Activated CD8-positive, alpha-beta T cell treated with anti-CD3 and anti-CD28 coated beads for 36 hours (primary cell): ENCODE measurements at places on chromosomes 7 and 10. TPM values are rescaled to one million over a fixed set of nuclear protein-coding genes. Genes with fewer than 3 reads are reported as not detected.

- DNase-seq: no peak
These were observed 28.6 kb downstream of the ST7 start for GRCh38 chr7:116981939-116982338.

DNA sequence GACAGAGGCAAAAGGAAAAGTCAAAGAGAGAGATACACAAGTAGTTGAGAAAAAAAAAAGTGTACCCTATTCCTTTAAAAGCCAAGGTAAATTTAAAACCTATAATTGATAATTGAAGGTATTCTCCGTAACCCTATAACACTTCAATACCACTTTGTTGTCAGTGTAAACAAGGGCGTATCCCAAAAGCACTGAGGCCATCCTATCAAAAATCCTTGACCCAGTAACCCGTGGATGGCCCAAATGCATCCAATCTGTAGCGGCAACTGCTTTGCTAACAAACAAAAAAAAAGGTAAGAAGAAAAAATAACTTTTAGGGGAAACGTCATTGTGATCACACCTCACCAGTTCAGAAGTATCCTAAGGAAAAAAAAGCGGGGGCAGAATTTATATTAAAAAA is 5.1 kb upstream of the NAPEPLD start:
- no peak for DNase-seq

GRCh38 chr10:27687326-27687725 is 58.3 kb downstream of the MKX start:
- no peak for DNase-seq

Gene NKX1-2
- total RNA-seq: not detected

DNA sequence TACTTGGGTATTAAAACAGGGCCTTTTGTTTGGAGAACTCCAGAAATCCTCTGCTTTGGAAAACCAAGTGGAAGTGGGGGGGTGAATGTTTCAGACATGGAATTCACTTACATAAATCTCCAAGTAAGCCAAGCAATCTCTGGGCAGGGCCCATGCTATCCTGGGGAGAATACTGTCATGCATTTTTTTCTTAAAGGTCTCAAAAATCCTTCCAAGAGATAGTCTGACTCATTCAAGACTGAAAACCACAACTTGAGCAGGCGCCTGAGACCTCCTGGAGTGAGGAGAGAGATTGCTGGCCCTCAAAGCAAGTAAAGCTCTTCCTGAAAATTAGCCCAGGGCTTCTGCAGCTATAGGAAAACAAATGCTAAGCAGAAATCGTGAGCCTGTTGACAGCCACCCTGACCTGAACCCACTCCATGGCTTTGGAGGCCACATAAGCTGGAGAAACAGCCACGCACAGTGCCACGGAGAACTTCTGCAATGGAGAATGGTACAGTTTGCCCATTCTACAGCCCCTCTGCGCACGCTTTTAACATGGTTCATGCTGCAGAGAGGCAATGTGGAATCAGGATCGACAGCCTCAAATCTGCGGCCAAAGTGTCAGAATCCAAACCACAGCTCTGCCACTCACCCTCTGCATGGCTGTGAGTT is 203.1 kb upstream of the AUTS2 start:
- DNase-seq: no peak

DNA sequence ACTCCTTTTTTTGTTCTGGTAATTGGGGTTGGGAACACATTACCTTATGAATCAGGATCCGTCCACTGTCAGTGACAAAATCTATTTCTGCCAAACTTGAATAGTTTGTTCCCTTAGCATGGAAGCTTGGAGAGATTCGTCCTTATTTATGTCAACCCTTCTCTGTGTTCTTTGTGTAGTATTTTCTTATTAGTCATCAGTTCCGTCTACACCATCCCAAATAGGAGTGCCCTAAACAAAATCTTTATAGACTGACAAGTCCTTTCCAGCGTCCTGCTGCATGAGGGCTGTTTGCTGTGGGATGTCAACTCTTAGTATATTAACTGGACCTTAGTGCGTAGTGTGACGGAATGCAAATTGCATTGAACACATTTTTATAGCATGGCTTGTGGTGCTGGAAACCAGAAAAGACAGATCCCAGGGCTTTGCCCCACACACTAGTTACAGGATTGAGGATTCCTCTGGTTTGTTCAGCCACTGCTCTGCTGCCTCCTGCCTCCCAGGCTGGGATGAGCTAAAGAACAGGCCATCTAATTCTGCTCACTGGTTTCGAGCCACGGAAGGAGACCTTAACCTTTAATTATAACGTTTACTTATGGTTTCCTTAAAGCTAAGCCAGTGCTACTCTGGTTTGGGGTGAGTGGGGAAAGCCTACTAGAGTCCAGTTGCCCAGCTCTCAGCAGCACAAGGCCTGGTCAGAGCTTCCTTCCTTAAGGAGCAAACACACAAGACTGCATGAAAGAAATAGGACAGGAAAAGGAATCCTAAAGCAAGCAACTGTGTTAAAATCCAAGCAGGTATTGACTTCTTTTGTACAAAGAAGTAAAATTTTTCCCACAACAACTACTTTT is 194.4 kb downstream of the CCSER2 start:
- DNase-seq: no peak

DNA sequence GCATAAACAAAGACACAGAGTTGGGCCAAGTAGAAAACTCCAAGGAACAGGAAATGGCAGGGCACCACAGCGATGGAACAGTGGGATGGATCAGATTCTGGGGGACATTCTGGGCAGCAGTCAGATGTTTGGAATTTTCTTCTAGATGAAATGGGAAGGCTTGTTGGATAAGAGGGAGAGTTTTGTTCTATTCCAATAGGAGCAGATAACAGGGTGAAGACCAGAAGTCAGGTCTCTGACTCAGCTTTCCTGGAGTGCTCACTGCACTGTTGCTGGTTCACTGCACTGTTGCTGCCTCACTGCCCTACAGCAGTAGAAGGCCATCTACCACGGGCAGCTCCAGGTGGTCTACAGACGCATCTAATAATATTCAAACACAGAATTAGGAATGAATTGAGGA is 135.6 kb downstream of the ATE1 start:
- DNase-seq: no peak

DNA sequence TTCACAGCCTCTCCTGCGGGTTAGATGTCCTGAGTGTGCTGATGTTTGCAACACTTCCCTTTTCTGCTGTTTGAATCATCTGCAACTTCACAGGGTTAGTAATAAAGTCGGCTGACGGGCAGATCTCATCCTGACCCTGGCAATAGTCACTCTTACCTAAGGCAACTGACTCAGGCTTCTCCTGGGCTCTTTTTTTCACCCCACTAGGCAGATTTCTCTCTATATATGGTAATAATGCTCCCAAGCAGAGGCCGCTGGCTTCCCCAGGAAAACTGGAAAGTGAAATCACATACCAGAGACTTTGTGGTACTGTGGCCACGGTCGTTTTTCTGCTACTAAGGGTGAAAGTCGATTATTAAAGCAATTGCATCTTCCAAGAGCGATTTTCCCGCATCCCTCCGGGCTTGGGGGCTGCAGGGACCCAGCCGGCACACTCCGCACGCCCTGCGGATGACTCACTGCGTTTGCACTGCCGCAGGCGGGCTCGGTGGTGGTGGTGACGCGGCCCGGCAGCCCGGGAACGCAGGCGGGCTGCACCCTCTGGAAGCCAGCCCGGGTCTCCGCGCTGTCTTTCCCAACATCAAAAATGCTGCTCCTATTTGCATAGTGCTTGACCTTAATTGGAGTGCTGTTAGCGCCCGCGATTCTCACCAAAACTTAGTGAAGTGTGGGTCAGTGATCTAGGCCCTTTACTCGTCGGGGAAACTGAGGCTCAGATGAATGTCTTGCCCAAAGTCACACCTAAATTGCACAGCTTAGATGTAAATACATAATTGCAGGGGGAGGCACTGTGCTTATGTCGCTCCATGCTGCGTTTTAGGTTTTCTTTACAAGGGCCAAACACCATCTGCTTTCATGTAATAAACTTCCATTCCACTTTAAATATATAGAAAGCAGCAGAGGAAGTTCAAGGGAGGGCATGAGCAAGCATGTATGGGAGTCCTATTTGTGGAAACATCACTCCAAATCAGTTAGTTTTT is 47.6 kb upstream of the ITGB1 start:
- peak; percentile 47 for DNase-seq

GRCh38 chr7:11005202-11005601 is 31.5 kb downstream of the PHF14 start:
- DNase-seq: no peak

GRCh38 chr10:119120413-119120867 is 16.5 kb downstream of the DENND10 start:
- DNase-seq: no peak

DNA sequence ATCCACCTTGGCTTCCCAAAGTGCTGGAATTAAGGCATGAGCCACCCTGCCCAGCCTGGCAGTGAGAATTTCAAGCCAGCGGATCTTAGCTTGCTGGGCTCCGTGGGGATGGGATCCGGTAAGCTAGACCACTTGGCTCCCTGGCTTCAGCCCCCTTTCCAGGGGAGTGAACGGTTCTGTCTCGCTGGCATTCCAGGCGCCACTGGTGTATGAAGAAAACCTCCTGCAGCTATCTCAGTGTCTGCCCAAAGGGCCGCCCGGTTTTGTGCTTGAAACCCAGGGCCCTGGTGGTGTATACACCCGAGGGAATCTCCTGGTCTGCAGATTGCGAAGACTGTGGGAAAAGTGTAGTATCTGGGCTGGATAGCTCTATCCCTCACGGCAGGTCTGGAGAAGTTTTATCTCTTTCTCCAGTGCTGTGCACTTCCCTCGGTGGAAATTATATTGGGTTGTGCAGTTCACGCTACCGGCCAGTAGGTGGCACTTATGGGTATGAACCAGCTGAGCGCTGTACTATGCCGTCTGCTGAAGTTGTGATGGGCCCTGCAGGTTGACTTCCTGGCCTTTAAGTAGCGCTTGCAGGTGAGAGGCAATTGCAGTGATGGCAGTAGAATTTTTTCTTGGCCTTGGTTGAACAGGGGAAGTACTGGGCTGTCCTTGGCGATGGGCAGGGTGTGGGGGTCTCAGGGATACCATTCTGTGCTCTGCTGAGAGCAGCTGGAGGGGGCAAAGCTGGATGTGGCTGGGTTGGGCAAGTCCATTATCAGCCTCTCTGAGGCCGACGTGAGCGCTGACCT is 138.0 kb upstream of the MTPN start:
- DNase-seq: peak; percentile 73

DNA sequence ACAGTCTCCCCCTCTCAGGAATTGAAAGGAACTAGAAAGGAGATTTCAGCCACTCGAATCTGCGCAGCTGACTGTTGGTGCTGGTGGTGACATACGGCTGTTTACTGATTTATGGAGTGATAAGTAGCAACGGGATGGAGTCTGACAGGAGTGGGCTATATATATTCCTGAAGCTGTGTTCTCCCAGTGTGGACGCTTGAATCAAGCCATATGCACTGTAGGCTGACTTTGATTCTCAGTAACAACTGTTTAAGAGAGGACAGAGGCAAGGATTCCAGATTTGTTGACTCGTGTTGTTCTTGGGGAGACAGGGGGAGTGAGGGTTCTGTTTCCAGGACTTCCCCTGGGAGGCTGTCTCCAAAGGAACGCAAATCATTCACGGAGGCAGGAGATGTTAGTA is 260.1 kb upstream of the AUTS2 start:
- DNase-seq: no peak

- DNase-seq: no peak
These were observed 37.0 kb upstream of the PURB start for GRCh38 chr7:44922351-44922694.

DNA sequence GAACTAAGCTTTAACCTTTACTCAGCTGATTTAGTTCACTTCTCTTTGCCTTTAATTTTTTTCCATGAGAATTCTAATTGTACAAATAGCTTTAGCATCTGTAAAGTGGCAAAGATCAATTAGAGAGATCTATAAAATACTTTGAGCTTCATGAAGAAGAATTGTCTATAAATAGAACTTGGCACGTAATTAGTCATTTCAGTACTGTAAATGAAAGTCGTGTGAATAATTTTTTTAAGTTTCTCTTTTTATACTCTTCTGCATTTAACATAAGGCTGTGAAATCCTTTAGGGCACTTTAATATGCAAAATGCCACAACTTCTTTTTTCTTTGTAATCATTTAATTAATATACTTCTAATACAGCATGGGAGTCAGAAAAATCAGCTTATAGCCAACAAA is 177.8 kb downstream of the CSTF2T start:
- DNase-seq: no peak

DNA sequence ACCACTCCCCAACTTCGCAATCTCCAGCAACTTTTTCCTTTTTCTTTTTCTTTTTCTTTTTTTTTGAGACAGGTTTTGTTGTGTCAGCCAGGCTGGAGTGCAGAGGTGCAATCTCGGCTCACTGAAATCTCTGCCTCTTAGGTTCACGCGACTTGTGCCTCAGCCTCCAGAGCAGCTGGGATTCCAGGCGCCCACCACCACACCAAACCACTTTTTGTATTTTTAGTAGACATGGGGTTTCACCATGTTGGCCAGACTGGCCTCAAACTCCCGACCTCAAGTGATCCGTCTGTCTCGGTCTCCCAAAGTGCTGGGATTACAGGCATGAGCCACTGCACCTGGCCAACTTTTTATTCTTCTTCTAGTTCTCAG is 55.0 kb downstream of the KIAA1549 start:
- DNase-seq: no peak

DNA sequence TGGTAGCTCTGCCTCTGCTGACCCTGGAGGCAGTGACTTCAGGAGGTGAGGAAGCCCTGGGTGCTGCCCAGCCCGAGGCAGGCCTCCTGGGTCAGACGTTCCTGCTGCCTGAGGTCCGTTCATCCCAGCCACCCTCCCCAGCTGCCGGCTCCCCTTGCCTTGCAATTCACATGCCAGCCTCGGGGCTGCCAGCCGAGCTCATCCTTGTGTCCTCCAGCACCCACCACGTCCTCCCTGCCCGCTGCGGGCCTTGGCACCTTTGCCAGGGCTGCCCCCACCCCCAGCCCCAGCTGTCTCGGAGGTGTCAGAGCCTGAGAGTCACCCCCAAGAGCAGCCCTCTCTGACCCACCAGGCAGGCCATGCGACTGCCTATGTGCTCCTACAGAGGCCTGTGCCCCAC is 162.1 kb upstream of the RNF32 start:
- no peak for DNase-seq

DNA sequence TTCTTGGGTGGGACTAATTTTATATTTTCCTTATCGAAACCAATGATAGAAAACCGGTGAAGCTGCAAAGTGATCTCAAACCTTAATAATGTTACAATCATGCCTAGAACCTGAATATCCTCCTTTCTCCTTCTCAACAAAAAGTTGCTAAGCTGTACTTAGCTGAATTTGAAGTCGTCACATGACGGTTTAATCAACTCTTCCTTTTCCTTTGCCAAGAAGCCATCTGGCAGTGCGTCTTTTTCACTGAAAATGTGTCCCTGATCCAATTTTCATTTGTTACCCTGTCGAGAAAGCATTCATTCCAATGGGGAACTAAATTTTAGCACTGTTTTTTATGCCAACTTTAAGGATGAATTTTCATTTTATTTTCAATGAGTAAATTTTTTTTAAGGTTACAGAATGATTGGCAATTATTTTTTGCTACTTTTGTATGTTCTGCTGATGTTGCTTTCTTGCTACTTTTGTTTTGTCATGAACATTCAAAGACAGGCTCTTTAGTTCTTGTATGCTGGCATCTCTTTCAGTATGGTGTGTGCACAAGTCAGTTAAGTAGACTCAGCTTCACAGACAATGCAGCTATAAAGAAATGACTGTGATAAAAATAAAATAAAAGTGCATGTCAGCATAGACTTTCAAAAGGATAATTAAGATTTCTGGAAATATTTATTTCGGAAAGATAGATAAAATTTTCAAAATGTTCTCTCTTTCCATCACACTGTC is 980.0 kb downstream of the DNAJB9 start:
- DNase-seq: no peak
